ENCODE measurements at places on chromosomes 2 and 18. TPM values are rescaled to one million over a fixed set of nuclear protein-coding genes. Genes with fewer than 3 reads are reported as not detected.

- H3K27ac ChIP-seq, result no peak overlapping the region
- DNase-seq, result no peak
- H3K4me3 ChIP-seq, result no peak overlapping the region
- H3K27me3 ChIP-seq, result peaks cover 5% of the 10 kb centered on the region
Measured at GRCh38 chr2:54741250-54741649, 17.8 kb downstream of the EML6 start.

GRCh38 chr2:16744521-16744920 is 78.9 kb upstream of the CYRIA start:
- H3K27ac ChIP-seq, result no peak overlapping the region
- no peaks in the 10 kb centered on the region for H3K36me3 ChIP-seq
- peaks cover 33% of the 10 kb centered on the region for H3K4me1 ChIP-seq

DNA sequence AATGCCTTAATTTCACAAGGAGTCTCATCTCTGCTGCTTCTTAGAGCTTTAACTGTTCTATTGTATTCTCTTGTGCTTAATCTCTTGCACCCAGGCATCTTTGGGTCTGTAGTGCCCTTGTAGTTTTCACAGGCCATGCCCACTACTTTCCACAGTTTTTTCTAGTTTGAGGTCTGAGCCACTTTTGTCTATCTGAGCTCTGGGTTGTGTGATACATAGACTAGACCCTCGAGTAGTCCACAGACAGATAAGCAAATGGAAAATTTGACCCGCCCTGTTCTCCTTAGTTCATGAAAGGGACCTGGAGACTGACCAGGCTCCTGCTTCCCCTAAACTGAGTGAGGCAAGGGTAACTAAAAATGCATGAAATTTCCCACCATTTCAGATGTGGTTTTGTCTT is 466.8 kb upstream of the ZEB2 start:
- H3K27ac ChIP-seq, result no peak overlapping the region
- H3K36me3 ChIP-seq, result no peaks in the 10 kb centered on the region
- no peak for DNase-seq
- H3K4me1 ChIP-seq, result no peaks in the 10 kb centered on the region
- no peak overlapping the region for H3K4me3 ChIP-seq
- no peaks in the 10 kb centered on the region for H3K27me3 ChIP-seq

- H3K27me3 ChIP-seq, result no peaks in the 10 kb centered on the region
- no peak overlapping the region for H3K4me3 ChIP-seq
- H3K27ac ChIP-seq, result peak overlapping the region; percentile 12
Measured at GRCh38 chr18:11887328-11888128, 20.6 kb downstream of the MPPE1 start.

DNA sequence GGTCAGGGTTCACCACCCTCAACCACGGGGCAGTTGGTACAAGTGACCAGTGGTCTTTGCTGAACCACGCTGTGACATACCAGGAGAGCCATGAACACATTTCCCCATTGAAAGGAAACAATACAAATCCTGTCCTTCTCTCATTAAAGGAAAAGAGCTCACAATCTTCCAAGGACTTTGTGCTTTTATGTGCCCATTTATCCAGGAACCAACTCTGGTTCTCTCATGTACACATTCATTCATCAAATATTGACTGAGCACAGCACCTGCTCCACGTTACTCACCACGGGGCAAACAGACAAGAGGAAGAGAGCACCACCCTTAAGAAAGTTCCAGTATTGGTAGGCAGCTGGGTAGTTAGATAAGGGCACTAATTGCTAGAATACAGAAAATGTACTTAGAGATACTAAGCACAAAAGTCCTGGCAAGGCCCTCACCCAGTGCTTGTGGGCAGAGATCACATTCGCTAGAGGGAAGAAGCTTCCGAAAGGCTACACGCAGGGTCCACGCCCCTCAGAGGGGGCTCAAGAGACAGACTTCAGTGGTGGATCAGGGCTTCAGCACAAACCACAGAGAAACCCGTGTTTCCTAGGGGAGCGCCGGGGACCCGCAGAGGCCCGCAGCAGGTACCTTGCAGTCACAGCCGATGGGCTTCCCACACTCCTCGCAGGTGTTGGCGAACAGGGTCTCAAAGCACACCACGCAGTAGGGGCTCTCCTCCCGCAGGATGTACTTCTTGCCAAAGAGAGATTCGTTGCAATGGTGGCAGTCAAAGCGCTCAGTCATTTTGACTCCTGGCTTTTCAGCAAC is 12.9 kb downstream of the FHL2 start:
- H3K27me3 ChIP-seq, result no peaks in the 10 kb centered on the region
- H3K4me1 ChIP-seq, result no peaks in the 10 kb centered on the region
- no peak for DNase-seq
- peaks cover 2% of the 10 kb centered on the region for H3K36me3 ChIP-seq

- no peaks in the 10 kb centered on the region for H3K4me1 ChIP-seq
- no peaks in the 10 kb centered on the region for H3K36me3 ChIP-seq
- peak; percentile 12 for DNase-seq
- H3K4me3 ChIP-seq, result no peak overlapping the region
Measured at GRCh38 chr18:45521777-45522176, 93.5 kb upstream of the SLC14A2 start.

- H3K27me3 ChIP-seq, result no peaks in the 10 kb centered on the region
- H3K36me3 ChIP-seq, result peaks cover 48% of the 10 kb centered on the region
- H3K4me3 ChIP-seq, result no peak overlapping the region
- DNase-seq, result peak; percentile 12
Measured at GRCh38 chr2:112092286-112093041, 37.4 kb downstream of the TMEM87B start.

Gene CCL20
- total RNA-seq, result 16.2 TPM

Gene SMYD1
- total RNA-seq, result not detected

Gene TTN
- 3.1 TPM for total RNA-seq

Gene BUB1
- total RNA-seq, result 115 TPM

Gene APOB
- not detected for total RNA-seq

All from activated CD4-positive, alpha-beta T cell treated with anti-CD3 and anti-CD28 coated beads for 36 hours (primary cell).